ENCODE measurements at places on chromosomes 2 and 18. TPM values are rescaled to one million over a fixed set of nuclear protein-coding genes. Genes with fewer than 3 reads are reported as not detected.

DNA sequence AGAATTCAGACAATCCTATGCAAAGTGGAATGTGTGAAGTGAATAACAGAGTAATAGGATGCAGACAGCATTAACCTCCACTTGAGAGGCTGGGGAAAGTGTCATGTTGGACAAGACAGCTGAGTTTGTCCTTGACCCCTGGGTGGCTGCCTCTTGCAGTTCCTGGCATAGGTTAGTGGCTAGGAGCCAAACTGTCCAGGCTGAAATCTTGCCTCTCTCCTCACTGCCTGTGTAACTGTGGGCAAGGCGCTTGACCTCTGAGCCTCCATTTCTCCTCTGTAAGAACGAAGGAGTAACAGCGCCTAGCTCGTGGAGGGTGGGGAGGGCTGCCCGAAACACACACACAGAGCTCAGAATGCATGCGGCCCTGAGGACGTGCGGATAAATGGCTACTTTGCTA, 34.8 kb upstream of the LDLRAD4 start:
- DNase-seq, result no peak

UGT1A3 gene
- not detected for polyA plus RNA-seq

UNC80 gene
- polyA plus RNA-seq, result 2.1 TPM

DNA sequence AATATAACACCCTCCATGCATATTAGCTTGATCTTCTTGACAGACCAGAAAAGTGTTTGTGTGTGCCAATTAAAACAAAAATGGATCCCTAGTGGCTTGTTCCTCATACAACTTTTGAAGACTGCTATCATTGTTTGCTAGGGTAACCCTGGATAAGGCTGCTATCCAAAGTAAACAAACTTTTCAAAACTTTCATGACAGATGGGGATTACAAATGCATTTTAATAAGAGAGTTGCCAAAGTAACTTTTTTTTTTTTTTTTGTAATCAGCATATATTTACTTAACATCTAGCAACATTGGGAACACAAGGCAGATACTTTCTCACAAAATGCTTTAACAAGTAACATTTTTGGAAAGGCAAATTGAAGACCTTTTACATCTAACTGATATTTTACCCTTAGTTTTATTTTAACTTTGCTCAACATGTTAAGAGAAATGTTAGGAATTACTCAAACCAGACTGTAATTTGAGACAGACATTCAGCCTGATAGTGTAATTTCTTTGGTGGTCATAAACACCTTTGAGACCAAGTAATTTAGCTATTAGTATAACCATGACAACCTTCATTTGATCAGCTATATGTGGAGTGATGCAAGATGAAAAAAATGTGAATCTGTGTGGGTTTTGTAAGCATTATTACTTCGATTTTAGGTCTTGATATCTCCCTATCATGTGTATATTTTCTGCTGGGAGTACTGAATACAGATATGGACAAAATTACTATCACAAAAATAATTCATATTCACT, 300.9 kb downstream of the ARHGAP15 start:
- no peak for DNase-seq

- no peak for DNase-seq
Observed at GRCh38 chr18:75581336-75582131, 154.0 kb upstream of the SMIM21 start.

STPG4 gene
- polyA plus RNA-seq, result 0.14 TPM
